ENCODE measurements at places on chromosomes 12 and 14. TPM values are rescaled to one million over a fixed set of nuclear protein-coding genes. Genes with fewer than 3 reads are reported as not detected.
A peak's percentile ranks its signal among the peaks of the same experiment; 100 is the strongest.

GRCh38 chr12:3752096-3752709, 706 bp downstream of the CRACR2A start:
- peaks cover 25% of the 10 kb centered on the region for H3K4me1 ChIP-seq
- no peaks in the 10 kb centered on the region for H3K36me3 ChIP-seq
- H3K4me3 ChIP-seq = no peak overlapping the region
- peak; percentile 87 for DNase-seq
- no peaks in the 10 kb centered on the region for H3K27me3 ChIP-seq

- no peak overlapping the region for H3K4me3 ChIP-seq
- peak; percentile 61 for DNase-seq
- peaks cover 30% of the 10 kb centered on the region for H3K27me3 ChIP-seq
- peaks cover 32% of the 10 kb centered on the region for H3K36me3 ChIP-seq
- no peak overlapping the region for H3K27ac ChIP-seq
Measured at GRCh38 chr14:102931580-102932285, 9.3 kb downstream of the AMN start.

- H3K36me3 ChIP-seq = no peaks in the 10 kb centered on the region
- peaks cover 29% of the 10 kb centered on the region for H3K4me1 ChIP-seq
- H3K27me3 ChIP-seq = no peaks in the 10 kb centered on the region
- no peak for DNase-seq
- H3K27ac ChIP-seq = no peak overlapping the region
Measured at GRCh38 chr12:68446901-68447796, 115.0 kb upstream of the MDM1 start.

GRCh38 chr12:1606021-1606622, 11.7 kb upstream of the FBXL14 start:
- H3K4me1 ChIP-seq = peaks cover 30% of the 10 kb centered on the region
- H3K27ac ChIP-seq = peak overlapping the region; percentile 85
- H3K4me3 ChIP-seq = peak overlapping the region; percentile 52
- no peaks in the 10 kb centered on the region for H3K27me3 ChIP-seq
- H3K36me3 ChIP-seq = no peaks in the 10 kb centered on the region

DNA sequence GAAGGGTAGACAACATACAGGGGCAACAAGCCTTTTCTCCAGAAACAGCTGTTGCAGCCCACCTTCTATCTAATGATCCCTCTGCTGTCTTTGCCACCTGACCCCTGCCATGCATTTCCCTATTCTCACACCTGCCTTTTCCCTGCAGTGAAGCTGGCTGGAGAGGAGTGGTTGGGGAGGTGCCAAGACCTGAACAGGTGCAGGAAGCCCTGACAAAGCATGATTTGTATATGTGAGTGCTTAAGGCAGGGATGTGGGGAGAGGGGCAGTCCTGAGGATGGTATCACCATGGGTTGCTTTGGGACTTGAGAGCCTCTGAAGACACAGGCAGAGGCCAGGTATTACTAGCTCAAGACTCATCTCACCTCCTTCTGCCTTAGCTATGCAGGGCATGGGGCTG, 2.9 kb upstream of the PFDN5 start:
- H3K27ac ChIP-seq = no peak overlapping the region
- H3K27me3 ChIP-seq = no peaks in the 10 kb centered on the region
- no peaks in the 10 kb centered on the region for H3K36me3 ChIP-seq
- no peak overlapping the region for H3K4me3 ChIP-seq
- no peak for DNase-seq
- peaks cover 22% of the 10 kb centered on the region for H3K4me1 ChIP-seq

DNA sequence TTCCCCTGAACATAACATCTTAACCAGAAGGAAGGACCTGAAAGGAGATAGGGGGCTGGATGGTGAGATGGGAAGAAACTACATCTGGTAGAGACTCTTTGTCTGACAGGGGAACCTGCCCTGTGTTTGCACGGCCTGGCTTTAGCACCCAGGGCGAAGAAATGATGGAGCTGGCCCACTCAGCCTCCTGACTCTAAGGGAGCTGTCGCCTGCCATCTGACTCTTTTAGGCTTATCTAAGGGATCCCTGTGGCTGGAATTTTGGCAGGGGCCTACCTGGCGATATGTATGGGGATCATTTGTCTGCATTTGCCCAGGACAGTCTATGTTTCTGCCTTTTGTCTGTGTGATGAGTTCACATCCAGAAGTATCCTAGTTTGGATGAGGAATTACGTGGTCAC, 15.6 kb upstream of the CACNA2D4 start:
- peaks cover 16% of the 10 kb centered on the region for H3K36me3 ChIP-seq
- H3K4me3 ChIP-seq = no peak overlapping the region
- no peak for DNase-seq
- no peak overlapping the region for H3K27ac ChIP-seq
- peaks cover 3% of the 10 kb centered on the region for H3K4me1 ChIP-seq
- H3K27me3 ChIP-seq = no peaks in the 10 kb centered on the region

DNA sequence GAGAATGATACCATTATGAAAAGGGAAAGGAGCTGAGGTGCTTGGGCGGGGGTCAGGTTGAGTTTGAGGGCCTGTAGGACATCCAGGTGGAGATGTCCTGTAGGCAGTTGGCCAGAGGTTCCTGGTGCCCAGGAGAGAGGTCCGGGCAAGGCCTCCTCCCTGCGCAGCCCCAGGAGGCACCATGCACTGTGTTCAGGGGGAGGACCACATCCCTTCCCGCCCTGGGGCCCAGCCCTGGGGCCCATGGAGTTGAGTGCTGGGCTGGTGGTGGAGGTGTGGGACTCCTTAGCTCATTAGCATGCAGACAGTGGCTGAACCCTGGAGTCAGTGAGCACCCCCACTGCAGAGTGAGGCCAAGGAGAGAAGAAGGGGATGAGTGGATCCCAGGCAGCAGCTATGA, 5.7 kb upstream of the FAIM2 start:
- peak; percentile 55 for DNase-seq
- no peak overlapping the region for H3K27ac ChIP-seq
- H3K4me3 ChIP-seq = no peak overlapping the region
- no peaks in the 10 kb centered on the region for H3K36me3 ChIP-seq
- peaks cover under 1% of the 10 kb centered on the region for H3K4me1 ChIP-seq

GRCh38 chr14:92637228-92637627, 111.2 kb downstream of the LGMN start:
- H3K4me1 ChIP-seq = peaks cover 9% of the 10 kb centered on the region
- DNase-seq = no peak
- H3K4me3 ChIP-seq = no peak overlapping the region
- H3K27ac ChIP-seq = no peak overlapping the region
- peaks cover 7% of the 10 kb centered on the region for H3K36me3 ChIP-seq
- H3K27me3 ChIP-seq = no peaks in the 10 kb centered on the region

DNA sequence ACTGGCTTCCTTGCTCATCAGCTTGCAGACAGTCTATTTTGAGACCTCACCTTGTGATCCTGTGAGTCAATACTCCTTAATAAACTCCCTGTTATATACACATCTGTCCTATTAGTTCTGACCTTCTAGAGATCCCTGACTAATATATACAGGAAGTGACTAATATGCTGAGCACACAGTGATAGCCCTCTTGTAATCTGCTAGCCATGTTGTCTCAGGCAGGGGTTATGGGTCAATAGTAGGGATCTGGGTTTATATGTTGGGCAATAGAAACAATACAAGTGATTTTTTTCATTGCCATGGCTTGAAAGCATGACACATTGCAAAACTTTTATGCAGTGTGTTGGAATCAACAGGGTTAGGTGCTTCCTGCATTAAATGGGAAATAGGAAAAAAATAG, 562.2 kb downstream of the GALC start:
- DNase-seq = no peak
- no peaks in the 10 kb centered on the region for H3K27me3 ChIP-seq
- H3K4me3 ChIP-seq = no peak overlapping the region
- no peaks in the 10 kb centered on the region for H3K36me3 ChIP-seq
- H3K27ac ChIP-seq = no peak overlapping the region

- no peaks in the 10 kb centered on the region for H3K27me3 ChIP-seq
- H3K4me1 ChIP-seq = peaks cover 24% of the 10 kb centered on the region
- peak overlapping the region; percentile 87 for H3K27ac ChIP-seq
- peaks cover 23% of the 10 kb centered on the region for H3K36me3 ChIP-seq
- H3K4me3 ChIP-seq = peak overlapping the region; percentile 94
Measured at GRCh38 chr14:74302152-74302628, 544 bp downstream of the ABCD4 start.

- DNase-seq = no peak
- H3K27ac ChIP-seq = no peak overlapping the region
Measured at GRCh38 chr14:95609398-95609990, 74.6 kb downstream of the GLRX5 start.

DNA sequence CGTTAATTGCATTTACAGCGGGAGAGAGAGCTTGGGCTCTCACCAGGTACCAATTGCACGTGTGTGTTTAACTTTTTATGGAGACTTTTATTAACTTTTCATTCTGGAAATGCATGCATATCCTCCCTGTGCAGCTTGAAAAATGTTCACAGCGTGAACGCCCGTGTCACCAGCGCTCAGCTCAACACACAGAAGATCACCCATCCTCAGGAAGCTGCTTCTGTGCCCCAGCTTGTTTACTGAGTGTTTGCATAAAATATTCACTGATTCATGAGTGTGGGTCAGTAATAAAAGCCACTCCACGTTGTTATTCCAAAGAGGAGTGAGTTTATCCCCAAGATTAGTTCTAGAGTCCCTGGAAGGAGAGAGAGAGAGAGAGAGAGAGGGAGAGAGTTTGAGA, 75.5 kb upstream of the FZD10 start:
- peak overlapping the region; percentile 88 for H3K27ac ChIP-seq
- no peaks in the 10 kb centered on the region for H3K36me3 ChIP-seq
- no peak overlapping the region for H3K4me3 ChIP-seq
- no peak for DNase-seq
- H3K27me3 ChIP-seq = no peaks in the 10 kb centered on the region

DNA sequence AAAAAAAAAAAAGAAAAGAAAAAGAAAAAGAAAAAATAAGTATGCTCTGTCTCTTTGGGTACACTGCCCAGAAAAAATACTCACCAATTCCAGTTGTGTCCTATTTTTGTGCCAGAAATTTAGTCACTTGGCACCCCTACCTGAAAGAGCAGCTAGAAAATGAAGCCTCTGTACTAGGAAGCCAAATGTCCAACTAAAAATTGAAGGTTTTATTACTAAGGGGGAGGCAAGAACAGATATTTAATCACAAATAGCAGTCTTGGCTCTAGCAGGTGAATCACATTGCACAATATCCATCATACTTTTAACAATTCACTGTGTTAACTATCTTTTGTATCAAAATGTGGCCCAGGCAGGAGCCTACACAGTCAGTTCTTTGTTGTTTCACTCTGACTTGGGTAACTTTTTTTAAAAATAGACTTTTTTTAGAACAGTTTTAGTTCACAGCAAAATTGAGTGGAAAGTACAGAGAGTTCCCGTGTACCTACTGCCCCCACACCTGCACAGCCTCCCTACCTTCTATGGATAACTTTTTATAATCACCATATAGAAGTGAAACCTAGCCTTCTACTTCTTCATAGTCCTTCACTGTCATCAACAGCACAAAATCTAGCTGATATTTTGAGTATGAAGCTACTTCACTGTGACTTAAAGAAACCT, 87.1 kb upstream of the ATF7IP start:
- no peak overlapping the region for H3K27ac ChIP-seq
- H3K36me3 ChIP-seq = no peaks in the 10 kb centered on the region
- H3K27me3 ChIP-seq = no peaks in the 10 kb centered on the region
- no peak overlapping the region for H3K4me3 ChIP-seq

DNA sequence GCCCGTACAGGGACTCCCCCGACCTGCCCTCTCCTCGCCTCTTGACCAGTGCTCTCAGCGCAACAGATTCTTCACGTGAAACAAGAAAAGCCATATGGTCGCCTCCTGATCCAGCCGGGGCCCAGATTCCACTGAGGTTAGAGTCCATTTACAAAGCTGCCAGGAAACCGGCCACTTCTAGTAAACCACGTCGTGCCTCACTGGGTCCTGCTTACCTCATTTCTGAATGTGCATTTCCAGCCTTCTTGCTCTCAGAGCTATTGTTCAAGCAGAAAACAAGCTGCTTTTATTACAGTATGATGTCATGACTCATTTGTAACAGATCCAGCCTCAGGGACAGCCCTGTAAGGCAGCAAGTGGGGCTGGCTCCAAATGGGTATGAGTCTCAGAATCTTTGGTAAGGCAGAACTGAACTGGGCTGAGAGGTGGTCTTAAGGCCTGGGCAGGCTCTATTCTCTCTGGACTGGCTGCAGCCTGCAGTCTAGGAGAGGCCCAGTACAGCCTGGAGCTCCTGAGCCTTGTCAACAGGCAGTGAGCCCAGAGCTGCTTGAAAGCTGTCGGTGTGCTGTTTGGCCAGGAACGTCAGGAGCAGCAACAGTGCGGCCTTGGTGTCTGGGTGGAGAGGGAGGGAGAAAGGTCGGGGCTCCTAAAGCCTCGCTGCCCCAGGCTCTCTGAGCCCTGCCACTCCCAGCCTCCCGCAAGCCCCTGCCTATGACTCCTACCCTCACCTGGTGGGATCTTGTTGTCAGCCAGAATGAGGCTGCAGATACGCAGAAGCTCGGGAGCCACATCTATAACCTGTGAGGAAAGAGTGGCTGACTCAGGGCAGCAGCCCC, 8.3 kb downstream of the REC8 start:
- H3K27ac ChIP-seq = no peak overlapping the region
- DNase-seq = no peak
- peaks cover 85% of the 10 kb centered on the region for H3K36me3 ChIP-seq
- H3K4me1 ChIP-seq = no peaks in the 10 kb centered on the region
- H3K4me3 ChIP-seq = no peak overlapping the region

DNA sequence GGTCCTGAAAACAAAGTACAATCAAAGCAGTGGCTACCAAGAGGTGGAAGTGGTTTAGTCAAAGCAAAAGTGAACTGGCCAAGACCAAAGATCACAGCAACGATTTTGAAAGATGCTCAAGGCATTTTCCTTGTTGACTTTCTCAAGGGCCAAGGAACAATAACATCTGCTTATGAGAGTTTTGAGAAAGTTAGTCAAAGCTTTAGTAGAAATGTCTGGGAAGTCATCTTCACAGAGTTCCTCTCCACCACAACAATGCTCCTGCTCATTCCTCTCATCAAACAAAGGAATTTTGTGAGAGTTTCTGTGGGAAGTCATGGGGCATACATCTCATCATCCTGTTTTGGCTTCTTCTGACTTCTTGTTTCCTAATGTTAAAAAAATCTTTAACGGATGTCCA, 80.1 kb downstream of the PLEKHA5 start:
- DNase-seq = no peak
- no peaks in the 10 kb centered on the region for H3K27me3 ChIP-seq
- H3K4me3 ChIP-seq = no peak overlapping the region
- H3K27ac ChIP-seq = no peak overlapping the region
- H3K4me1 ChIP-seq = no peaks in the 10 kb centered on the region
- H3K36me3 ChIP-seq = no peaks in the 10 kb centered on the region

The ARHGAP9 gene
- 29.2 TPM for total RNA-seq

The HNF1A gene
- not detected for total RNA-seq

The ITGA5 gene
- 99.2 TPM for total RNA-seq

The CMA1 gene
- not detected for total RNA-seq

The HSP90B1 gene
- 164 TPM for total RNA-seq

The SERPINA12 gene
- total RNA-seq = not detected

The PTGER2 gene
- 10.5 TPM for total RNA-seq

The BICD1 gene
- 13.7 TPM for total RNA-seq

The RAP1B gene
- 160 TPM for total RNA-seq

The TMEM30B gene
- 29.4 TPM for total RNA-seq
